ENCODE measurements at places on chromosomes 6 and 20.
A peak's percentile ranks its signal among the peaks of the same experiment; 100 is the strongest.

GRCh38 chr6:102313699-102314098, 920.2 kb downstream of the GRIK2 start:
- DNase-seq = no peak

DNA sequence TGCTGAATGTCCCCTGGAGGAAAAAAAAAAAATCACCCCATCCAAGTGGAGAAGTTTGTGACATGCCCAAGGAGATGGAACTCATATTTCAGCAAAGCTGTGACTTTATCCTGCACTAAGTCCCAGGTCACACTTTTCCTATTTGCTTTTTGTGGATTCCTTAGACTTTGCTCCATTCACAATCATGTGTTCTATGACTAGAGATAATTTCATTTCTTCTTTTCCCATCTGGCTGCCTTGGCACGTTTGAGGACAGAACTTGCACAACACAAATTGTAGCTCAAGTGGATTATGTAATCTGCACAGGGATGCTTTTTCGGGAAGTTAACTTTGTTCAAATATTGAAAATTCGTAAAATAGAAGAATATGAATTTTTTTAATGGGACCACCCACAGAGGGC, 100.7 kb upstream of the PTPN1 start:
- no peak for DNase-seq

DNA sequence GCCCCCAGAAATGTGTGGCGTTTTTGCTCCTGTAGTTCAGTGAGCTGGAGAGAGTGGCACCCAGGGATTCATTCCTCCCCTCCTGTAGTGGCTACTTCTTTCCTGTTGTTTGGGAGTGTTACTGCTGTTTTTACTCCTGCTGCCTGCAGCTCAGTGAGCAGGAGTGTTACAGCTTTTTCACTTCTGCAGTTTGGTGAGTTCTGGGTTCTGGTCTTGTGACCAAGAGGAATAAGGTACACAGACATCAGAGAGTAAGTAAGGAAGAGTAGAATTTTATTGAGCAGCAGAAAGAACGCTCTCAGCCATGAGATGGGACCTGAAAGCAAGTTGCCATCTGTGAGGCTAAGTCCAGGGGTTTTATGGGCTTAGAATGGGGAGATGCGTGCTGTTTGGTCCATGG, 966.3 kb upstream of the CITED2 start:
- DNase-seq = no peak

GRCh38 chr6:140077827-140078560, 703.5 kb upstream of the CITED2 start:
- no peak for DNase-seq

- DNase-seq = no peak
Observed at GRCh38 chr6:100171533-100172321, 177.7 kb upstream of the MCHR2 start.

- no peak for DNase-seq
Observed at GRCh38 chr6:25431306-25431974, 152.3 kb downstream of the CARMIL1 start.

GRCh38 chr6:152648105-152648504, 10.9 kb upstream of the SYNE1 start:
- no peak for DNase-seq

DNA sequence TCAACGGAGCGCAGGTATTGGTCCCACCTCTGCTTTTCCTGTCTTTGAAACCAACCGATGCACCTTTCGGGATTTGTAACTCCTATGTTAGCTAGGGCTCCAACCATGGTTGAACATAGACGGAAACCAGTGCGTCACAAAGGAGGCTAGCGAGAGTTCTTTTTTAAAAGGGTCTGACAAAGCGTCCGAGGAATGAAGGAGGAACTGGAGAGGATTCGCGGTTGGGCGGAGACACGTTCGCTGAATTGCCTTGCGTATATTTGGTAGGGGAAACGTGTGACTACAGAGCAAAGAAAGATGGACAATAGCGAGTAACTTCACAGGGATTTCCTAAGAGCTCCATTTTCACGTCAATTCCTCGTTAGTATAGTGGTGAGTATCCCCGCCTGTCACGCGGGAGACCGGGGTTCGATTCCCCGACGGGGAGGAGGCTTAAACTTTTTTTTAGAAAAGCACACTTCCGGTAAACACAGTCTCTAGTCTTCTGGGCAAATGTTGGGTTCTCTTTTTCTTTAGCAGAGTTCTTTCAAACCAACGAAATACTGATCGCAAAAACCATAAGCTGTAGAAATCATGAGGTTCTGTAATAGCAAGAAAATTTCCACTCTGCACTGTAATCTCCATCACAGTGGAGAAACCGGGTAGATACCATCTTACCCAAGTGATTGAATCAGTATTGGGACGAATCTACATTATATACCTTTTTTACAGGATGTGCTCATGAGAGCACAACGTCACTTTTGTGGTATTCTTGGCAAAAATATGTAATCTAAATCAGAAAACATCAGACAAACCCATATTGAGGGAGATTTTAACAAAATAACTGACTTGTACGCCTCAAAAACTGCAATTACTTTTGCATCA, 6.6 kb upstream of the ZNF184 start:
- peak; percentile 93 for DNase-seq

DNA sequence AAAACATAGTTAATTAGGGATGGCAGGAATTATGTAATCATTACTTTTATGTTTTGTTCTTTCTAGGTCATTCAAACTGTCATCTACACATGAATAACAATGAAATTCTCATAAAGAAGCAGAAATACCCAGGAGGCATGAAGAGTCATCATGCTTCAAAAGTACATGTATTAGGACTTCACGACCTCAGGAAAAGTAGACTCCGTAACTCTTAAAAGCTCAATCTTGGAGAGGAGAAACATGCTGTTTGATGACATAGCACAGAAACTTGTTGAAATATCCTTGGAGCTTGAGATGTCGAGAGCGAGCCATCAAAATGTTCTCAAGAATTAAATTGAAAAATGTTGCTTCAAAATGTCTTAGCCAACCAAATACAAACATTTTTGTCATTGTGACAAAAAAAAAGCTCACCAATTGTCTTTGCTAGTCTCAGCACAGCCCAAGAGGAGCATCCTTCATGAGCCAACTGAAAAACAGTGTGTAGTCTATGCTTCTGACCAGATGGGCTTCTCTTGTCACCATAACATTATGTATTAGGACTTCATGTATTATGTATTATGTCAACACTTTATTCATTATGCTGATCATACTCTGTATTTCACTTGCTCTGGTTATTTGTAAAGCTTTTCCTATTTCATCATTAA, 28.2 kb upstream of the ANKEF1 start:
- no peak for DNase-seq

DNA sequence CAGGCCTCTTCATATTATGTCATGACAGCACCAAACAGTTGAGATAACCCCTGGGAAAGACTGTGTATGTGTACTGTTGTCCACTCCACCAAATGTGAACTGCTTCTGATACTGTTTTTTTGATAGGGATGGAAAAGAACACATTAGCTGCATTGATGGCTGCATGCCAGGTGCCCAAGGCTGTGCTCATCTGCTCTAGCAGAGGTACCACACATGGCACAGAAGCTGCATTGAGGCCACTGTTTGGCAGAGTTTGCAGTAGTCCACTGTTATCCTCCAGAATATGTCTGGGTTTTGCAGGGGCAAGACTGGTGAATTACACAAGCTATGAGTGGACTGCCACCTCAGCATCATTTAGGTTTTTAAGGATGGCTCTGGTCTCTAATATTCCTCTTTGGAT, 28.2 kb upstream of the ELMO2 start:
- DNase-seq = no peak

GRCh38 chr6:106102034-106102433, 15.9 kb downstream of the PRDM1 start:
- DNase-seq = no peak

DNA sequence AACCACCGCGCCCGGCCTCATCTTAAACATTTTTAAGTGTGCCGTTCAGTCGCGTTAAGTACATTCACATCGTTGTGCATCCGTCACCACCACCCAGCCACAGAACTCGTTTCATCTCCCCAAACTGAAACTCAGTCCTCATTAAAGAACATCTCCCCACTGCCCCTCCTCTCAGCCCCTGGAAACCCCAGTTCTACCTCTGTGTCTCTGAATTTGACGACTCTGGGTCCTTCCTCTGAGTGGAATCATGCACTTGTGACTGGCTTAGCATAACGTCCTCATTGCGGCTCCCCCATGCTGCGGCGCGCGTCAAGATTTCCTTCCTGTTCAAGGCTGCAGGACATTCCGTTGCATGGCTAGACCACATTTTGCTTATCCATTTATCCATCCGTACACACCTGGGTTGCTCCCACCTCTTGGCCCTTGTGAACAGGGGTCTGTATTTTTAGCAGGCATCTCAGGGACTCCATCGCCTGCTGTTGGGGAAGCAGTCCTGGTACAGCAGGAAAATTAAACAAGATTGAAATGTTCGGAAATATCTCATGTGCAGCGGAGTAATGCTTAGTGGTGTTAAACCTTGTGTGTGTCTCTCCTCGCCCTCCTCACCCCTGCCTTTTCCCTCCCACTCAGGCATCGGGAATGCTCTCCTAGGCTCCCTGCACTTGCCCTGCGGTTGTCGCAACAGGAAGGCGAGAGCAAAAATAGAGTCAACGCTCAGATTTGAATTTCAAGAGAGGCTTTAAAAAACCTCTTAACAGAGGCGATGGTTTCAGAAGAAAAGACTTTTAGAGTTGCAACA, 127.9 kb downstream of the PXDC1 start:
- no peak for DNase-seq

DNA sequence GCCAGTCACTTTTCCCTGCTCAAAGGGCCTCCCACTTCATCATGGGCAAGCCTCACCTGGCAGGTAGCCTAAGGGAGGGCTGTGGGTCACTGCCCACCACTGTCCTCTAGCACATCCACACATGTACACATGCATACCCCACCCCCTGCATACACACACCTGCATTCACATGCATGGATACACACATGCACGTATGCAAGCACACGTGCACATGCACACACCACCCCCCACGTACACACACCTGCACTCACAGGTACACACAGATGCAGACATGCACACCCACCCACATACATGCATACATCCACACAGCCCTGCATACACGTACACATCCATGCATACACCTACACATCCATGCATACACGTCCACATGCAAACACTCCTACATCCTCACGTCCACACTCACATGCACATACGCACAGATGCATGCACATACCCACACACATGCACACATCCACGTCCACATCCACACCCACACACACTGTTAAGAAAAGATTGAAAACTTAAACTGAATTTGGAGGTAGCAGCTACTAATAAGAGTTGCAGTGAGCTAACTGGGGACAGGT, 14.0 kb upstream of the EXOC2 start:
- no peak for DNase-seq

- no peak for DNase-seq
Observed at GRCh38 chr6:73042892-73043291, 182.4 kb downstream of the KHDC1L start.

DNA sequence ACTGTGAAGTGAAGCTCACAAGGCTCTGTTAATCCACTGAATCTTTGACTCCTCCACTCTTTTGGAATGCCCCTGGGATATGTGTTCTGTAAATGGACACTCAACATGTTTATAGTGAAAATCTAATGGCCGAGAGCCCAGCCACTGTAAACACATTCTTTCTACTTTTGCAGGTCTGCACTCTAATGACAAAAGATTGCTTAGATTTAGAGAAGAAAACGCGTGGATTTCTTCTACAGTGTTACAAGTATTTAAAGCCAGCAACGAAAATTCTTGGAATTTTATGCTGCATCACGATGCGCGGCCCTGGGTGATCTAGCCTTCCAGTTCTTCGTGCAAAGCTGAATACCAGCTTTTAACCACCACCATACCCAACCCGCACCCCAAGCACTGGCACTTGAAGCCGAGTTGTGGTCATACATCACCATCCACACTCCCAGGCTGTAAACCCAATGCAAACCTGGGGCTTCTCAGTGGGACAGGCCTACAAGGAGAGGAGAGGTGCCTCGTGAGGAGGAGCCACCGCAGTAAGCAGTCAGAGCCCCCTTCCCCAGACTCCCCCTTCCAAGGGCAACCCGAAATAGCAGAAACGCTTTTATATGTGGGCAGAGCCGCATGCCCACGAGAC, 3.7 kb upstream of the FOXO3 start:
- DNase-seq = no peak

DNA sequence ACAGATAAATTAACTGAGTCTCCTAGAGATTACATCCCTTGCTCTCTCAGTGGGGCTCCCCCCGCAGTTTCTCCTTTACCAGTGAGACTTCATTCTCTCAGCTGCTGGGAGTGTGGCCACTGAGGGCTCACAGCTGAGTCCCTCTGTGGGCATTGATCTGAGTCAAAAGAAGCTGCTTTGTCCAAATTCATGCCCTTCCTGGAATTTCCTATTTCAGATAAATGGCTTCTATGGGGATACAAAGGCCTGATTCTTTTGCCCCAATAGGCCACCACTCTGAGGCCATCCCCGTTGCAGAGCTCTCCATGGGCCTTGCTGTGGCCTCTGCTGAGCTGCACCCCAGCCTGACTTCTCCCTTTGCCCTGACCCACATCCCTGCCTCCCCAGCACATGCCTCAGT, 10.0 kb downstream of the CST5 start:
- DNase-seq = no peak

DNA sequence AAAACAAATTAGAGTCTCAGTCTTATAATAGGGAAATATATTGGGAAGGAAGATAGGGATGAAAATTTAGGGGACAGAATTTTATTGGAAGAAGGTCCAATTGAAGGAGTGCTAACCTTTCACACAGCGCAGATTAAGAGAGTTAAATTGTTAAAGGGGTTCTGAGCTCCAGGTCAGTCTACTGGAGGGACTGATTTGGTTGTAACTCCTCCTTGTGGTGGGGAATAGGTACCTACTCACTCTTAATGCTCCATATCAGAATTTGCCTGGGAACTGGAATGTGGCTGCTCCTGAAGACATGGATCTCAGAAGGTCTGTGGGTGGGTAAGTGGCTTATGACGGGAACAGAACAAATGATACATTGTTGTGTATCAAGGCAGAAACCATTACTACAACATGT, 143.5 kb downstream of the FLRT3 start:
- no peak for DNase-seq

DNA sequence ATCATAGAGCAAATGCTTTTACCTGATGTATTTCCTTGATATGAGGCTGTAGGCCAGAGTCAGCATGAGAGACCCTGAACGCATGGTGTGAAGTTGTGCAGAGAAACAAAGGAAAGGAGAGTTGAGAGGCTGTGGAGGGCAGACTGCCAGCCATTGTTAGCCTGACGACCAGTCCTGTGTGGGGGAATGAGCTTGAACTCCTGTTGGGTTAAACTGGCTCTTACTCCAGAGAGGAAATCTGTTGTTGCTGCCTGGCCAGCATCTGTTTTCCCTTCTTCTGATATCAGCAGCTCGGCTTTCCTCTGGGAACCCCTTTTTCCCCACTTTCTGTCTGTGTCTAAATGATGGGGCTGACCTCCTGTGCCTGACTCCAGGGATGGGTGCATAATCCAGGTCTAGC, 158.2 kb upstream of the ZFP64 start:
- no peak for DNase-seq

- no peak for DNase-seq
Observed at GRCh38 chr6:133358574-133359150, 117.5 kb downstream of the EYA4 start.

DNA sequence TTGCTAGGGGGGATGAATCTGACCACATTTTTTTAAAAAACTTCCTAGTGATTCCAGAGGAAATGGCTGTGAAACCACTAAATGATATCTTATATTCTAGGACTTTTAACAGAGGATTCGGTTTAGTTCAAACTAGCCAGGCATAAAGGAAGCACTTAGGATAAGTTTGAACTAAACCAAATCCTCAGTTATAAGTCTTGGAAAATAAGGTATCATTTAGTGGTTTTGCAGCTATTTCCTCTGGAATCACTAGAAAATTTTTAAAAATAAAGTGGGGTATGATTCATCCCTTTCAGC, 327.9 kb upstream of the QKI start:
- DNase-seq = no peak
